Activated T-helper 1 cell treated with anti-CD3 and anti-CD28 coated beads, Interleukin-2, amount 50 U/mL, for 16 hours (primary cell): ENCODE measurements at places on chromosomes 2 and 18.

DNA sequence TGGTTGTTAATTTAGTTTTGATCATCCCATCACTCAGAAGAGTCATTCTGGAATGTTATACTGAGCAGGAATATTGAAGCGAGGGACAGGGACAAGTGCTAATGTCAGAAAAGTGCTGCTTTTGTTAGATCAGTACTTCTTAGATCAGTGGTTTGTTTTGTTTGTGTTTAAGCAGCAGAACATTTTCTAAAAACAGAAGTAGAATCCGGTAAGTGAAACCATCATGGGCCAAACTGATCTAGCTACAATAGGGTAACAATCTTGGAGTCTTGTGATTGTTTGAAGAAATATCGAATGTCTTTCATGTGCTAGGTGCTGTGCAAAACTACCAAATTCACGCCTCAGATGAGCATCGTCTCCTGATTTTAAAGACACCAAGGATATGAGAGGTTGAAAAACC is 45.1 kb upstream of the SEC11C start:
- DNase-seq, result no peak

DNA sequence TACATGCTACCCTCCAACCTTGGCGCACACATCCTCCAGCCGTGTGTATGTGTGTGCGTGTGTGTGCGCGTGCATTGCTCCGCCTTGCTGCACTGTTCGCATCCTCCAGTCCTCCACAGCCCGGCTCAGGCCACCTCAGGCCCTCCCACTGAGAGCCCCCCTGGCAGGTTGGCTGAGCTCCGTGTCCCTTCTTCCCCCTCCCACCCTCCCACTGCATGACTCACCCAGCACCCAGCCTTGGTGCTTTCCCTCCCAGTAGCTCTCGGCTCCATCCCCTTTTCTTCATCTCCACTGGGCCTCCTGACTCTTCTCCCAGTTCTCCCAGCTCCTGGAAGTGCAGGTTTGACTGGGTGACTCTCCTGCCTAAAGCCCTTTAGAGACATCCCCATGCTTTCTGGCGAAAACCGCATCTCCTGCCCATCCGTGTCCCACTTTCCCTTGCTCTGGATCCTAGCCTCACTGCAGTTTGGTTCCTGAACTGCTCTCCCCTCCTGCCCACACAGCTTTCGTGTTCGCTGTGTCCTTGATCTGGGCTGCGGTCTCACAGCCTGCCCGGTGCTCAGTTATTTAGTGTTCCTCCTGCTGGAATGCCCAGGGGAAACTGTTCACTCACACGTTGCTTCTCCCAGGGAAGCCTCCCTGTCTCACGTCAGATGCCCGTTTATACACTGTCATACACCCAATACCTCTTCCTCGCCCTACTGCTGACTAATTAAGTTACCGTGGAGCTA is 4.9 kb downstream of the TMEM177 start:
- DNase-seq, result no peak

GRCh38 chr2:73268830-73269685 is 15.2 kb downstream of the FBXO41 start:
- DNase-seq, result peak; percentile 76

GRCh38 chr2:52022006-52022405 is 990.1 kb upstream of the NRXN1 start:
- no peak for DNase-seq

DNA sequence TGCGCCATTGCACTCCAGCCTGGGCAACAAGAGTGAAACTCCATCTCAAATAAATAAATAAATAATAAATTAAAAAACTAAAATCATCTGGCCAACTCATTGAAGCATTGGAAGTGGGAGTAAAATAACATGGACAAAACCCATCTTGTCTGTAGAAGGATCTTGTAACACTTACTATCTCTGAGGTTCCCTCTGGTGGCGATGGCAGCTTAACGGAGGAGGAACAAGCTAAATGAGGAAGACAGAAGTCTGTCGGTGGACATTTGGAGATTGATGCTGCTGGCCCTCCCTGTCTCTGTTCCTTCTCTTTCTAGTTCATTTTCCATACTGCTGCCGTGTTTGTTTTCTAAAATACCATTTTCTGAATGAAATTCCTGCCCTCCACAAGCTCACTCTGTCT is 43.4 kb downstream of the ZCCHC2 start:
- no peak for DNase-seq

DNA sequence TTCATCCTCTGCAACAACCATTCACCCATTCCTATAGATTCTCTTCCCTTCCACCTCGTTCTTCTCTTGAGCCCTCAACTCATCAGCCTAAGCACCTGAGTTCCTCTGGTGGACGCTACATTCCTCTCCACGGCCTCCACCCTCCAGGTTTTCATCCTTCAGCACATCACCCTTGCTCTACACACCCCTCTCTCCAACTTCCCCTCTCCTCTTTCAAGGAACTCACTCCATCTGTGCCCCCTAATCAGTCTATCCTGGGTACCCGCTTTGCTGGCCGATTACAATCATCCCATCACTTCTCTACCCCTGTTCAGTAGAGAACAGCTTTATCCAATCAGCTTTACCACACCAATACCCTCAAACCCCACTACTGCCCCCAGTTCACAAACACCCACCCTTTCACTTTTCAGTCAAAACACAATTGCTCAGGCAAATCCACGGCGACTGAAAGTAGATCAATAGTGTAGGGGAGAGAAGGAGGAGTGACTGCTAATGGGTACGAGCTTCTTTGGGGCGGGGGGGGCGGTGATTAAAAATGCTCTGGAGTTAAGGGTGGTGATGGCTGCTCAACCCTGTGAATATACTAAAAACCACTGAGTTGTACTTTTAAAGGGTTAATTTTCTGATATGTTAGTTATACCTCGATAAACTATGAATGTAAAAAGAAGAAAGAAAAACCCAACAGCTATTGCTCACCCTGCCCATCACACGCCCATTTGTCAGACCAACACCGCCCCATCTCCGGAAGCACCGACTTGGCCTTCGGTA is 857 bp downstream of the DYM start:
- DNase-seq, result no peak

- no peak for DNase-seq
These were observed 62.9 kb downstream of the POMC start for GRCh38 chr2:25105336-25106085.

DNA sequence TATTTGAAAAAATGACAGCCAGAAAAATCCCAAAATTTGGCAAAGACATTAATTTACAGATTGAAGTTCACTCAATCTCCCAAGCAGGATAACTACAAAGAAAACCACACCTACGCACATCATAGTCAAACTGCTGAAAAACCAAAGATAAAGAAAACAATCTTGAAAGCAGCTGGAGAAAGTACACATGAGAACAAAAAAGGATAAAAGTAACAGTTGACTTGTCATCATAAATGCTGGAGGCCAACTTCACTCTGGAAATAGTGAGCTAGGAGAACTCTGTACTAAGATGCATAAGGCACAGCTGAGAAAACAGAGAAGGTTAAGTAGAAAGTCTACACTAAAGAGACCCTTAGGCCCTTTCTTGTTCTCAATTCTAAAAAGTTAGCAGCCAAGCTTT is 73.1 kb downstream of the TLK1 start:
- DNase-seq, result no peak

GRCh38 chr18:6734726-6735430 is 5.4 kb downstream of the ARHGAP28 start:
- DNase-seq, result no peak

DNA sequence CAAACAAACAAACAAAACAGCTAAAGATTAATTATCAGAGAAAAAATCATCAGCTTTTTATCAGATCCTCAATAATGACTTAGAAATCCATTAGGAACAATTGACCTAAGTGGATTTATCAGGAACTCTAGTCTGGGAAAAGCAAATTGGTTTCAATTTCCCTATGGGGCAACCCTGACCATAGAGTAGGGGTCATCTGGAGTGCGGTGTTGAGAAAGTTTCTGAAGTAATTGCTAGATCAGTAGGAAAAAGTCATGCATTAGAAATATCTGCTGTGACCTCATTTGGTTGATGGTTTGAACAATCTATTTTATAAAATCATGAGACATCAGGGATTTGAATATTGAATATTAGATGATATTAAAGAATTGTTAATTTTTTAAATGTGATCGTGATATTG is 507.9 kb downstream of the TXNL1 start:
- DNase-seq, result no peak

- DNase-seq, result no peak
These were observed 62.2 kb downstream of the KIAA2012 start for GRCh38 chr2:202135091-202135874.

DNA sequence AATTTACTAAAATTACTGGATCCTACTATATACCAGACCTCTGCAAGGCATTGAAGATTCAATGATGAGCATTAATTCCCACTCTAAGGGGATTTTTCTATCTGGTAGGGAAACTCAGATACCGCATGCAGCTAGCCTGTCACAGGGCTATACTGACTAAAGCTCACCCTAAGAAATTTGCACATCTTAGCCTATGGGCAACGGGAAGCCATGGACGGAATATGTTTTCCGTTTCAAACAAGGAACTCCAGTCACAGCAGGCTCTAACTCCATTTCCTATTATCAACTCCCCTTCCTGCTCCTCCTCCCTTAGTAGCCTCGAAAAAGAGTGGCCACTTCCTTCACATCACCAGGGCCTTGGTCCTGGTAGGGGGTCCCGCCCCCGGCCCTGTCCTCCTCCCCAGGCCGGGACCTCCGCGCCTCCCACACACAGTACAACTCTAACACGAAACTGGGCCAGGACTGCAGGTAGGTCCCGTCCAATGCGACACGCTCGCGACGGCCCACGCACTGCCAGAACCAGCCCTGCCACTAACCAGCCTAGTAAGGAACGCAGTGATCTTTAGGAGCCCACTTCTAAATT is 659 bp upstream of the COX5B start:
- DNase-seq, result no peak

- DNase-seq, result no peak
These were observed 22.9 kb upstream of the TMEM87B start for GRCh38 chr2:112032224-112032586.

GRCh38 chr18:27276886-27277285 is 91.8 kb upstream of the CHST9 start:
- DNase-seq, result no peak

- DNase-seq, result no peak
These were observed 82.1 kb downstream of the TNP1 start for GRCh38 chr2:216777637-216778273.

- DNase-seq, result no peak
These were observed 180.8 kb upstream of the MMADHC start for GRCh38 chr2:149768320-149768799.

DNA sequence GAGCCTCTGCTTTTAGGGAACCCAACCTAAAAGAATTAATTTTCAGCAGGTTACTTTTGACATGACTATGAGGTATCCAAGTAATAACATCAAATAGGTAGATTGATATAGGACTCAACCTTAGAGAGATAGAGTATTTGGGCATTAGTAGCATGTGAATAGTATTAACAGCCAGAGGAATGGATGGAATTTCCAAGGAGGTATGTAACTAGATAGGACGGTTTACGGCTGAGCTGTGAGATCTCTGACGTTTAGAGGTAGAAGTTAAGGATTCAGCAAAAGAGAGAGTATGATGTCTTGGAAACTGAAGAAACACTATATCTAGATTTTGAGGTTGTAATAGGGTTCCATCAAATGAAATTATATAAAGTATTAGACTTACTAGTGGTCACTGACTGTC is 70.3 kb downstream of the HNMT start:
- DNase-seq, result no peak

DNA sequence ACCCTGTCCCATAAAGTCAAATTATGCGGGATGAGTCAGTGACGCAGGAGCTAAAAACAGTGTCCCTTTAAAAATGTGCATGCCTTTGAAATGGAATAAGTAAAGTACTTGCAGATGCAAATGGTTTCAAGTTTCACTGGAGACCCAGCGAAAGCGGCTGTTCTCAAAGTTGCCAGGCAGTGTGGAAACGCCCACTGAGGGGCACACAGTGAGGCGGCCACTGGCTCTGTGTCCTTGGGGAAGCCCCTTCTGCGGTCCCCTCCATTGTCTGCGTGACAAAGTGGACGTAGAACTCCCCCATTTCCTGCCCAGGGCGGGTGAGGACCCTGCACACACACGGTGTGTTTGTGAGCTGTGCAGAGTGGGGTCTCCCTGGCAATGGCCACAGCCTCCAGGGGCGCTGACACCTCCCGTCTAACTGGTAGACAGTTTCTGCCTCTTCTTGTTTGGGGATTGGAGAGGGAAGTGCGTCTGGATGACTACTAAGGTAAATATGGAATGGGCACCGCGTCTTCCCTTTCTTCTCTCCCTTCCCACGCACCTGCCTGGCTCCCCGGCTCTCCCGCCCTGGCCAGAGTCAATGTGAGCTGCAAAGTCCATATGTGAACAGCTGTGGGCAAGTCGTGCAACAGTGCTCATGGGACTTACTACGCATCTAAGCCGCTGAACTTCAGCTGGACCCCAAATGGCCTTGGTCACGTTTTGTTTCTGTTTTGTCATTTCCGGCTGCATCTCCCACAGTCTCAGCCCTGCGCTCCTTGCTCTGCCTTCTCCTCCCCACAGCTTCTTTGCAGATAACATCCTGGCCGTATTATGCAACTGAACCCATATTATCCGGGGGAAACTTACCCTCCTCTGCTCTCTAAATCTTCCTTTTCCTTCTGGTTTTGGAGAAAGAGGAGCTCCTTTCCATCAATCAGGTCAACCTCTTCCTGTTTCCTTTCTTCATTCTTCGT is 33.7 kb upstream of the ZNF516 start:
- DNase-seq, result no peak

- DNase-seq, result no peak
These were observed 26.4 kb downstream of the COBLL1 start for GRCh38 chr2:164815071-164815793.

DNA sequence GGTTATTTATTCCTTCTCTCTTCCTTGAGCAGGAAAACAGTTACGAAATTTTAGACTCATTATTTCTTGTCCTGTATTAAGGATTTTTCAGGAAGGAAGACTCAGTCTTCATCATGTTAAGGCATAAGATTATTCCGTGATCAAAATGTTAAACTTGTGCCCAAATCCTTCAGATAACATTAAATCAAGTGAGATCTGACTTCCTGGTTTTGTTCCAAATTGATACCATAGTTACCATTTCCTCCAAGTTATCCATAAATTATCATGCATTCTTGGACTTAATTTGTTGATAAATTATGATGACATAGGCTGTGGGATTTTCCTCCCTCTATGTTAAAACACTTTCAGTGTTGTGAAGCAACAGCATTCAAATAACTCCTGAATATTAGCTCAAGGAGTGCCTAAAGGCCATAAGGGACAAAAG is 31.9 kb downstream of the EFEMP1 start:
- no peak for DNase-seq

- no peak for DNase-seq
These were observed 209.2 kb upstream of the SYT4 start for GRCh38 chr18:43486462-43486861.

GRCh38 chr2:136532171-136532570 is 233.2 kb upstream of the THSD7B start:
- DNase-seq, result no peak

GRCh38 chr2:172969166-172969565 is 106.5 kb upstream of the MAP3K20 start:
- no peak for DNase-seq

GRCh38 chr2:99605036-99605435 is 115.2 kb upstream of the REV1 start:
- no peak for DNase-seq
